T-helper 17 cell (primary cell): ENCODE measurements at places on chromosomes 7 and 10. TPM values are rescaled to one million over a fixed set of nuclear protein-coding genes. Genes with fewer than 3 reads are reported as not detected.

The GIMAP8 gene
- 12.0 TPM for total RNA-seq

The PRSS37 gene
- not detected for total RNA-seq

The FFAR4 gene
- not detected for total RNA-seq

The CACNA2D1 gene
- total RNA-seq = not detected

The SEMA3E gene
- total RNA-seq = not detected

The COL26A1 gene
- total RNA-seq = not detected

The OTUD1 gene
- total RNA-seq = 63.7 TPM

The OSBPL3 gene
- total RNA-seq = 54.8 TPM

The NKX2-3 gene
- not detected for total RNA-seq

The RSPH10B2 gene
- total RNA-seq = not detected

The SYT15 gene
- total RNA-seq = 1.1 TPM

The METTL2B gene
- 15.8 TPM for total RNA-seq

The GPR15LG gene
- not detected for total RNA-seq

The PARD3 gene
- total RNA-seq = 0.32 TPM

The MYO1G gene
- 291 TPM for total RNA-seq

The PHYHIPL gene
- total RNA-seq = not detected

The KIAA1217 gene
- total RNA-seq = 0.85 TPM

The EFCAB10 gene
- 1.0 TPM for total RNA-seq

The CYP3A4 gene
- not detected for total RNA-seq

The HOXA7 gene
- total RNA-seq = not detected

The ARL4A gene
- total RNA-seq = 92.1 TPM

The LMOD2 gene
- total RNA-seq = not detected

The CTAGE15 gene
- 0.73 TPM for total RNA-seq

The IFIT2 gene
- total RNA-seq = 17.6 TPM

The IKZF1 gene
- 323 TPM for total RNA-seq

The RPP30 gene
- 19.8 TPM for total RNA-seq

The PLXDC2 gene
- 11.8 TPM for total RNA-seq

The TSPAN13 gene
- total RNA-seq = 0.42 TPM

The TMEM72 gene
- not detected for total RNA-seq

The DEPP1 gene
- 0.27 TPM for total RNA-seq

The ACTA2 gene
- 3.8 TPM for total RNA-seq
